ENCODE measurements at places on chromosomes 3 and 15.

DNA sequence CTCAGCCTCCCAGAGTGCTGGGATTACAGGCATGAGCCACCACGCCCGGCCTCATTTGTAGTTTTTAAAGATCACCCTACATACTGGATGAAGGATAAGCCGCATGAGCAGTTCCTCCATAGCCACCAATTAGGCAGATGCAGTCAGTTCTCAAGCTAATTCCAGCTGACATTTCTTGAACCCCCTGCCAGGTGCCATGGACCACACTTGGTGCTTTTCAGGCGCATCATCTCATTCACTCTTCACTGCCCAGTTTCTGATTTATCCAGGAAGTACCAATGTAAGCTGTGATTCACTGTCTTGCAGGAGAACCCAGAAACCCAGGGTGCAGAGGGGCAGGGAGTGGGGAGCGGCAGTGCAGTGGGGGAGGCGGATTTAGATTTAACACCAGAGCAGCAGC is 56.5 kb upstream of the RASA2 start:
- no peak for DNase-seq

GRCh38 chr3:103127737-103128136 is 692.9 kb downstream of the ZPLD1 start:
- no peak for DNase-seq

DNA sequence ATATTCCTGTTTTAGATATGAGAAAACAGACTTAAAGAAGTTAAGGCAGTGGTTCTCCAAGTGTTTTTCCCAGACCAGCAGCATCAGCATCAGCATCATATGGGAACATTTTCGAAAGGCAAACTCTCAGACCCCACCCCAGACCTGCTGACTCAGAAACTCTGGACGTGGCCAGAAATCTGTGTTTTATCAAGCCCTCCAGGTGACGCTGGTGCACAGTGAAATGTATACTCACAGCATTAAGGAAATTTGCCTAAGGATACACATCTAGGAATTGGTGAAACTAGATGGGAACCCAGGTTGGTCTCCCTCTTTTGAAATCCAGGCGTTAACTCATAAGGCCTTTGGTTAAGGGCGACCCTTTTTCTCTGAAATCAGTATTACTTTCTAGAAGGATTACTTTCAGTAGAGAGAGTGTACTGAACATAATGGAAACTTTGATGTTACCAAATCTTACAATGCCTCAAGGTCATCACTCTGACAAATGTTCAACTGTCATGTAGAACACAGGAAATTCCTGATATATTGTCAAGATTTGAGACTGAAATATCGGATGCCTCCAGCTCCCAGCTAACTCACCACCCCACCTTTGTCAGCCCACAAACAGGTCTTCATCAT is 910.2 kb downstream of the ROBO1 start:
- no peak for DNase-seq

- no peak for DNase-seq
These were observed 95.4 kb upstream of the CCDC80 start for GRCh38 chr3:112736386-112736785.

GRCh38 chr3:142941373-142942123 is 21.9 kb downstream of the PAQR9 start:
- DNase-seq = no peak

- no peak for DNase-seq
These were observed 131.8 kb downstream of the MDFIC2 start for GRCh38 chr3:70180664-70181063.

GRCh38 chr3:128033102-128033501 is 19.1 kb upstream of the SEC61A1 start:
- no peak for DNase-seq

DNA sequence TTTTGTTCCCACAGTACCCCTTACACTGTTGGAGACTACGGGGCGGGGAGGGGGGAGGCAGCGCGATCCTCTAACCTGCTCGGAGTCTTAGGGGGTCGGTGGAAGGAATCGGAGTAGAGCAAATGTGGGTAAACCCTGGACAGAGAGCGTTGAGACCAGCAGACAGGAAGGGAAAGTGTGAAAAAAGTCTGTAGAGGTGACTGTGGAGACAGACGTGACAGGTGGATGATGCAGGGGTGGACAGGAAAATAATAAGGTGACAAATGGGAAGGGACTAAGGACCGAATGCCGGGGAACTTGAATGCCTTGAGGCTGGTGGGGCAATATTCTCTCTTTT is 424 bp downstream of the EAF2 start:
- peak; percentile 38 for DNase-seq

DNA sequence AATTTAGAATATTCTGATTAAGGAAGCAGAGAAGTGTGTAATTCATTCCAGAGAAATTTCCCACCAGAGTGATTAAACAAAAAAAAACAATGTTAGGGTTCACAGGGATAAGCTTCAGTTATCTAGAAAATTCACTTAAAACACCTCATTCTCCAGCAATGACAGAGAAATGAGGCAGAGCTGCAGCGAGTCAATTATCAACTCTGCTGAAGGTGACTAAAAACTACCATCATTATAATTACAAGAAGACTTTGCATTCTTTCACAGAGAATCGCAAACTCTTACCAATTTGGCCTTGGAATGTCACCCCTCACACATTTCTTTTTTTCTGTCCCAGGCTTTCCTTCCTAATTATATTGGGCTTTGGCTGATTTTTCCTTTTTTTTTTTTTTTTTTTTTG is 117.1 kb downstream of the RAB11A start:
- DNase-seq = no peak

DNA sequence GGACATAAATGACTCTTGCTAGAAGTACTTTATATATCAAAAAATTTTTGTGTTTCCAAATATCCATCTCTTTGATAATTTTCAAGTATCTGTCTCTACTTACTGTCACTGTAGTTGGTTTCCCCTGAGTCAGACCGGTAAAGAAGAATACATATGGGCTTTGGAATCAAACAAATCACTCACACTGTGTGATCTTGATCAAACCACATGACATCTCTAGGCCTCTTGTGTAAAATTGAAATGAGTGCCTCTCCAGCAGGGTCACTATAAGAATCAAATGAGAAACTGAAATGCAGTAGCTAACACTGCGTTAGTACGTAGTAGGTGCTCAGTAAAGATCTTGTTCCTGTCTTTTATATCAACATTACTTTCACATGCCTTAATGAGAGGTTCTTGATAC is 314.6 kb upstream of the STT3B start:
- DNase-seq = no peak

DNA sequence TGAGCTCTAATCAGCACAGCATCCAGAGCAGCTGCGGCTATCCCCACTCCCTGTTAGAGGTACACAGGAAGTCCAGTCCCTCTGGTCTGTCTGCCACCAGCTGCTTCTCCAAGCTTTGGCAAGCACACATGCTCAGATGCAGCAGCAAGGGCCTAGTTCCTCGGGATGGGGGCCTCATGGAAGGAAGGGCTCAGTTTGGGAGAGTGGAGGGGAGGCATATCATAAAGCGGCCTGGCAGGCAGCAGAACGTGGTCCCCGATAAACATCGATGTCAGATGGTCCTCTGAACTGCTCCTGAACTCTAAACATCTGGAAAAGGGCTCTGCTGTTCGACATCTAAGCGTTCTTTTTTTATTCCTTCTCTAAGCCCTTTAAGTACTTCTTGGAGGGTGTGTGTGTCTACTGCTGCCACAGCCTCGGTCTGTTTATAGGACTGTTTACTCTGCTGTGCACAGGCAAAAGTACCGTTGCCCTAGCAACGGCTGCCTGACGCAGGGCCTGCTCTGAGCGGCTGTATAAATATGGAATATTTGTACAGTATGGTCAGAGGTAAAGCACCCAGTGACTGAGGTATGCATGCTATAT is 74.6 kb downstream of the PRICKLE2 start:
- peak; percentile 47 for DNase-seq

GRCh38 chr3:97121386-97121785 is 307.0 kb downstream of the EPHA6 start:
- DNase-seq = no peak

GRCh38 chr3:127816783-127817405 is 5.4 kb downstream of the MGLL start:
- no peak for DNase-seq

DNA sequence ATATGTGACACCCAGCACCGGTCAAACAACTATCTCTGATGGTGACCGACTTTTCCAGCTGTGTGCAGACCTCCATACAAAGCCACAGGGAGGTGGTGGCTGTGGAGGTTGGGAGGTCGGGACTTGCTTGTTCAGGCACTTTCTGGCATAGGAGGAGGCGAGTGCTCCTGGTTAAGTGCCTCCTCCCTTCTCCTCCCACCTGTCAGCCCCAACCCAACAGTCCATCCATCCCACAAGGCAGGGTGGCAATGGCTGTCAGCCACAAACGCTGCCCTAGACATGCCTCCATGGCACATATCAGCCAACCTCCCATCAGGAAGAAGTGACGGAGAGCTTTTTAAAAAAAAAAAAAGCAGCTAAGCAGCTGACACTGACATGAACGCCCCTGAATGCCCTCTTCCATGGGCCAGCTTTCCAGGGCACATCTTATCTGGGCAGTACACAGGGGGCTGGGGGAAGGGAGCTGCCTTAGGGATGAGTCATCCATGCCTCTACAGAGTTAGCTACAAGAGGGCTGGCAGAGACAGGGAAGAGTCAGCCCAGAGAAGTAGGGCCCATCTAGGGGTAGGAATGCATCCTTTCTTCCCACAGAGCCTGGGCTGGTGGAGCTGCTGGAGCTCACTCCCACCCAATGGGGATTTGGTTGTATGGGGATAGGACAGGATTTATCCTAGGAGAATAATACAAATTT is 41.2 kb downstream of the CCDC12 start:
- DNase-seq = peak; percentile 96

- no peak for DNase-seq
These were observed 272.4 kb downstream of the TIGIT start for GRCh38 chr3:114566162-114566755.

GRCh38 chr3:172343979-172344378 is 104.3 kb downstream of the GHSR start:
- DNase-seq = no peak

GRCh38 chr3:10839167-10839566 is 23.1 kb downstream of the SLC6A11 start:
- DNase-seq = no peak

DNA sequence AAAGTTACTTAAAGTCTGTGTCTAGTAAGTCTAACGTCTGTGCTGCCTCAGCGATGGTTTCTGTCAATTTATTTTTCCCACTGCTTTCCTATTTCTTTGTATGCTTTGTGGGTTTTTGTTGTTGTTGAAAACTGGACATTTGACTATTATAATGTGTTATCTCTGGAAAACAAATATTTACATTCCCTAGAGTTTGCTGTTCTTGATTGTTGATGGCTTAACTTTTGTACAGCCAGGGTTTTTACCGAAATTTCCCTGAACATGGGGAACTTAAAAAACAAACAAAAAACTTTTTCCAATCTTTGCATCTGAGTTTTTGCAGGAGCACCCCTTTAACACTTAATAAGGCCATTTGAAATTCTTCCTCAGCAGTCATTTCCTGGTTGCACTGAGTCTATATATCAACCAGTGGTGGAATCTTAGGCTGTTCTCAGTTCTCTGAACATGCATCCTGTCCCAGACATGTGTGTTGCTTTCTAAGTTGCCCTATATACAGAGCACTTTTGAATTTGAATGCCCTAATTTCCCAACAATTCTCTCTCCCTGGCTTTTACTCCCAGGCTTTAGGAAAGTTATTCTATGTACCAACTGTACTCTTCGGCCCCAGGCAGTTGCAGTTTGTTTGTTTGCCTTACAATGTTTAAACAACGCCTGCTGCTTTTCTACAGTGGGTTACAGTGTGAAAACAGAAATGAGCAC is 11.8 kb upstream of the PIAS1 start:
- DNase-seq = no peak

DNA sequence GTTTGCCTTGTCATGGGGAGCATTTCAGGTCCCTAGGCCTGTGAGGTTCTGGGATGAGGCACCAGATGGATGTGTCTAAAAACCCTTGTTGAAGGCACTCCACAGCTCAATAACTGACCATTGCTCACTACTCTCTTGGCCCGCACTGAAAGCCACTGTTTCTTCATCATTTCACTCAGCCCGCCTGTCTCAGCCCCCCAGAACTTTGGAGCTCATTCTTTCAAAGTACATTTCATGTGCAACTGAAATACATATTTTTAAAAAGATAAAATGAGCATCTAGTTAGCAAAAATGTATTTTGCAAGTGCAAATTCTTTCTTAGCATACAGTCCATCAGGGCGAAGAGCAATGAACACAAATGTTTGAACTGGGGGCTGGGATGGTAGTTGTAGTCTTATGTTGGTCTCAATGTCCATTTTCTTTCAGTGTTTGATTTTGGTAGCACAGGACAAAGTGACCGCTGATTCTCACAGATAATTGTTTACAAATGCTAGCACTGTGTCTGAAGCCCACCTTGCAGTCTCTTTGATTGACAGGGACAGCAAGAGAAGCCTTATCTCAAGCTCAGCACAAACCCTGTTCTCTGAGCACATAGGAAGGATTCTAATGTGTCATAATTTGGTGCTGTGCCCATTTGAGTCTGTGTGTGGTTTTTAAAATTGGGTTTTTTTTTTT is 19.6 kb downstream of the HEMK1 start:
- no peak for DNase-seq

DNA sequence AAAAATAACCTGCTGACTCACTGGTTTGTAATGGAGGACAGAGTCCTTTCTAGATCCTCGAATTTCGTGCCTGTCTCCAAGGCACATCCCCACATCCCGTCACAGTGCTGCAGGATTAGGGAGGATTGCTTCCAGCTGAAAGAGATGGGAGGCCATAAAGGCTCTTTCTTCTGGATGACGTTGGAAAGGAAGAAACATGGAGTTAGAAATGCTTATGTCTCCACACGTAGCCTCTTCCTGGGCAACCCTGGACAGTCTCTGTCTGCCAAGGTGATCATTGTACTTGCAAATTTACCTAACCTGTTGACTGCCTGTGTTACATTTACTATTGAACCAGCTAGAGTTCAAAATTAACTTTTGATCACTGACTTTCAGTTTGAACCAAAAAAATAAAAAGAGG is 27.6 kb upstream of the VILL start:
- DNase-seq = no peak

GRCh38 chr3:123096126-123096525 is 29.3 kb downstream of the PDIA5 start:
- no peak for DNase-seq

GRCh38 chr3:184523825-184524615 is 37.6 kb upstream of the EPHB3 start:
- DNase-seq = peak; percentile 91

DNA sequence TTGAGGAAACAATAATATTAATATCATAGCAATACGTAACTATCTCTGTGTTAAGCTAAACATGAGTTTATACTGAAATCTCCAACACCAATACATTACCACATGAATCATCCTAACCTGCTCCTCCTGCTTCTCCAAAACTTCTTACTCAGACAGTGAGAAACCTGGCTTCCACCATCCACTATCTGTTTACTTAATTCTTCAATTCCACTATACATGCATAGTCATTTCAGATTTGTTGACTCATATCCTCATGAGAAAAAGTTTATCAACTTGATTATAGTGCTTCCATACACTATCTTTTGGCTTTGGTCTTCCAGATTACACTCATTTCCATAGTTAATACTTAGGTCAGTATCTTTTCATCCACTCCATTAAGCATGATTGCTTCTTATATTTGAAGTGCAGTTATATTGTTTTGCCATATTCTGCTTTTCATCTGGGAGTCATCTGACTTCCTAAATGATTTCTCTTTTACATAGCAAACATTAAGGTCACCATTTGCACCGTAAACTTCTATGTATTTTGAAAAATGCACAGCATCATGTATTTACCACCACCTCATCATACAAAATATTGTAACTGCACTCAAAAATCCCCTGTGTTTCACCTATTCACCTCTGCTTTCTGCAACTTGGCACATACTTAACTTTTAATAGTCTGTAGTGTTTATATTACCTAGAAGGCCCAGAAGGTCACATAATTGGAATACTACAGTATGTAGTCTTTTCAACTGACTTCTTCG is 970.6 kb downstream of the DIPK2A start:
- no peak for DNase-seq

All from SW480 (cell line).